ENCODE measurements at places on chromosomes 1 and 21. TPM values are rescaled to one million over a fixed set of nuclear protein-coding genes. Genes with fewer than 3 reads are reported as not detected.

The DDAH1 gene
- 37.6 TPM for total RNA-seq

The CNR2 gene
- total RNA-seq = not detected

The PRAMEF15 gene
- total RNA-seq = not detected

The HES3 gene
- total RNA-seq = not detected

The HENMT1 gene
- total RNA-seq = 4.2 TPM

The PRMT6 gene
- total RNA-seq = 21.3 TPM

The MAP3K21 gene
- total RNA-seq = 4.1 TPM

The TMEM269 gene
- total RNA-seq = 0.25 TPM

The LIPI gene
- not detected for total RNA-seq

The TEX38 gene
- total RNA-seq = not detected

The CD101 gene
- total RNA-seq = 1.6 TPM

The TMEM201 gene
- 20.2 TPM for total RNA-seq

The B3GALT2 gene
- total RNA-seq = 0.49 TPM

The SHE gene
- under 0.01 TPM for total RNA-seq

The ASCL5 gene
- total RNA-seq = 0.49 TPM

The LCE1D gene
- not detected for total RNA-seq

The OPTC gene
- total RNA-seq = not detected

The C1orf141 gene
- total RNA-seq = not detected

The NLRP3 gene
- total RNA-seq = 0.81 TPM

The TRIM17 gene
- 0.16 TPM for total RNA-seq

The TRIM45 gene
- 3.3 TPM for total RNA-seq
